ENCODE measurements at places on chromosomes 1 and 21.

GRCh38 chr1:48251323-48251722 is 28.8 kb downstream of the SLC5A9 start:
- no peak for DNase-seq

- DNase-seq = no peak
Observed at GRCh38 chr1:235709018-235709417, 59.4 kb upstream of the GNG4 start.

GRCh38 chr1:168093616-168094015 is 43.1 kb downstream of the GPR161 start:
- no peak for DNase-seq

GRCh38 chr1:224543453-224543852 is 72.7 kb upstream of the CNIH3 start:
- no peak for DNase-seq

GRCh38 chr21:34187935-34188334 is 114.6 kb downstream of the MRPS6 start:
- DNase-seq = no peak

Measured in NCI-H1417 treated with DMSO at 0.1 percent for 48 hours (cell line).